ENCODE measurements at places on chromosomes 3 and 15. TPM values are rescaled to one million over a fixed set of nuclear protein-coding genes. Genes with fewer than 3 reads are reported as not detected.

DNA sequence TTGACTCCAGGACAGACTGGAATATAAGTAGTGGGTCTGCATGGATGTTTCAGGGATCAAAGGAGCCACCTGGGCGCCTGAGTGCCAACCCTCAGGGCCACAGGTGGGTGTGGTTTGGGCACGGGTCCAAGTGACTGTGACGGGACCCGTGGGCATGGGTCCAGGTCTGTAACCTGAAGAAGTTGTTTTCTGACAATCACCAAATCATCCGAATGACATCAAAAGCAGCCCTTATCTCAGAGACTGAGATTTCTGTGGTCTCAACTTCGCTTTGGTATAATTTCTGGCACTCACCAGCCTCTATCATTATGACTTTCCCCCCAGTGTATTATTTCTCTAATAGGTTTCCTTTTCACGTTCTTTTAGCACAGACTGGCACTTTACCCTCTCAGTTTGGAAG is 24.4 kb downstream of the RLBP1 start:
- DNase-seq, result no peak

DNA sequence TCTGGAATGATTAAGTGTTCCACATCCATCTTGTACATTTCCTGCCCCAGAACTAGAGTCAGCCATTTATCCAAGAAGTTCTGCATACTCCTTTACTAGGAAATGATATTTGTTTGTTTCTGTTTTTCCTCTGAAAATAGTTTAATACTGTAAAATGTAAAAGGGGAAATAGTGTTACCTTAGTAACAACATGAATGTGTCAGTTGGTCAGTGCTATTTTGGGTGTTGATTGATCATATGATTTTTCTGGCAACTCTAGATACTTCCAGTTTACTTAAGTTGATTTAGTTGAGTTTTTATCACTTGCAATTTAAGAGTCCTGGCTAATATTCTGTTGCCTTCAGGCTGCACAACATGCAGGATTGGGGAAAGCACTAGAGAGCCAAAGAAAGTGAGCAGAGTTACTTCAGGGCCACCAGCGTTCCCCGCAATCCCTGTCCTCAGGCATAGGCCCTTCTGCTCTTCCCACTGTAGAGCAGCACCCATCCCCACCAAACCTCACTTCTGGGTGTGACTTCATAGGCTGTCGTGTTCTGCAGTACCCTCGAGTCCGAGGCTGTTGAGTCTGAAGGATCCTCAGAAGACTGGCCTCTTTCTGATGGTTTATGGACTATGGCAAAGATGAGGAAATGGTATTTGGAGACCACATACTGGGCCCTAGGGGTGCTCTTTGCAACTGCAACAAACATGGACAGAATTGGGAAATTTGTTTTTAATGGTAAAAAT is 69.0 kb downstream of the CHD2 start:
- peak; percentile 13 for DNase-seq

DNA sequence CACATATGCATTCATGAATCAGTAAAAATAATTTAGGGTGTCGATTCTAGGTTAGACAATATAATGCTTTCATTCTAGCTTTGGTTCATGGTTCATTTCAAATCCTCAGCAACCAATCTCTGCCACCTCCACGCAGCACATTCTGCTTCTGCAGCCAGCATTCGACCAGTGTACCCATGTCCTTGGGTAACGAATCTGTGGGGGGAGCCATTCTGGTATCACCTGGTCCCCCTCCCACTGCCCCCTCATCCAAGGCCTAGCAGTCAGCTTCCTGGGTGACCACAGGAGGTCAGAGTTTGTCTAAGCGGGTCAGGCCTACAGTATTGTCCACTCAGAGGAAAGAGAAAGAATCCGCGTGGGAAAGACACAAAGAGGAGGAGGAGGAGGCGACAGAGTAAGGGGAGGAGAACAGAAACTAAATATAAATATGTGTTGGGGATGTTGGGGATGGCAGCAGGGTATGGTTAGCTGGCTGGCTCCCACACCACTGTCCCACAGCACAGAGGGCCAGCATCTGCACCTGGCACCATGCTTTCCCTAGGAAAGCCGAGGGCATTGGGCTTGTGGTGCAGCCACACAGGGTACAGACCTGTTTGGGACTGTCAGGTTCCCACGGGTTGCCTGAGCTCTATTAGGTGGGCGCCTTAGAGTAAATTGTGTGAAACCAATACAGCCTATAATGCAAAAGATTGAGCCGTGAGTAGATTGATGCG is 12.1 kb downstream of the PAK6 start:
- no peak for DNase-seq

- DNase-seq, result peak; percentile 13
Observed at GRCh38 chr15:28881170-28881569, 4.6 kb upstream of the APBA2 start.

- DNase-seq, result peak; percentile 74
Observed at GRCh38 chr3:50303013-50303815, at the start of gene HYAL1. Gene HYAL1 (minus strand): TSS chr3:50303574. CDS start chr3:50302956, 618 bp downstream.

DNA sequence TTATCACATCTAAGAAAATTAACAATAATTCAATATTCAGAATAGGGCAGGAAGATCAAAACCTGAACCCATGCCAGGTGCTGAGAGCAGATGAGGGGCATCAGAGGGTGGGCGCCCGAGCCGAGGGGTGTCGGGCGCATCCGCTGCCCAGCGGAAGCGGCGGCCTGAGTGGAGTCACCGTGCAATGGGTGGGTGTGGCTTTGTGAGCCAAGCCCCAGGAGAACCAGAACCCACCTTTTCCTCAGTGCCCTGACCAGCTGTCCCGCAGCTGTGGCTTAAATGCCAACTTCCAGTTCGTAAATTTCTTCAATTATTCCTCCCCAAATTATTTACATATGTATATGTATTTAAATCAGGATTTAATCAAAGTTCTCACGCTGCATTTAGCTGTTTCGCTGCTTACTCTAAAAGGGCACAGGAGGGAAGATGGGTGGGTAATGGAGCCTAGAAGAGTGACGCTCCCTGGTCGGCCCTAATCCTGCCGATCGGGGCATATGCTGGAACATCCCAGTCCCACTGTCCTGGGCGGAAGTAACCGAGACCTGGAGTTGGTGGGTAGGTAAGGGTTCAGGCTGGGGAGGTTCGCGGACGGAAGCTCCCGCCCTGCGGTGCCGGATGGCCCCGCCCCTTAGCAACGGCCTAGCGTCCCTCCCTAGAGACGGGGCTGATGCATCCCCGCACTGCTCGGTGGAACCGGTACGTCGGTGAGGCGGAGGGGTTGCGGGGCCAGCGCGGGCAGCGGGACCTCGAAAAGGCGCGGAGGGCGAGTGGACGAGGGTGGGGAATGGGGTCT is 1.3 kb downstream of the DNAH1 start:
- peak; percentile 14 for DNase-seq

GRCh38 chr15:67098768-67099282 is 33.4 kb downstream of the SMAD3 start:
- no peak for DNase-seq

AADACL2 gene
- total RNA-seq, result not detected

ATP8B4 gene
- 0.30 TPM for total RNA-seq

DNAH12 gene
- total RNA-seq, result 0.25 TPM

All from renal cortical epithelial cell (primary cell).